ENCODE measurements at places on chromosomes 2 and 18.
A peak's percentile ranks its signal among the peaks of the same experiment; 100 is the strongest.

GRCh38 chr2:77579076-77579769, 57.0 kb upstream of the LRRTM4 start:
- no peaks in the 10 kb centered on the region for H3K27me3 ChIP-seq
- H3K4me3 ChIP-seq = no peak overlapping the region
- DNase-seq = no peak
- peaks cover 9% of the 10 kb centered on the region for H3K4me1 ChIP-seq

- no peaks in the 10 kb centered on the region for H3K36me3 ChIP-seq
- H3K4me1 ChIP-seq = peaks cover 58% of the 10 kb centered on the region
- no peak for DNase-seq
Measured at GRCh38 chr2:179336782-179337534, 72.3 kb upstream of the SESTD1 start.

DNA sequence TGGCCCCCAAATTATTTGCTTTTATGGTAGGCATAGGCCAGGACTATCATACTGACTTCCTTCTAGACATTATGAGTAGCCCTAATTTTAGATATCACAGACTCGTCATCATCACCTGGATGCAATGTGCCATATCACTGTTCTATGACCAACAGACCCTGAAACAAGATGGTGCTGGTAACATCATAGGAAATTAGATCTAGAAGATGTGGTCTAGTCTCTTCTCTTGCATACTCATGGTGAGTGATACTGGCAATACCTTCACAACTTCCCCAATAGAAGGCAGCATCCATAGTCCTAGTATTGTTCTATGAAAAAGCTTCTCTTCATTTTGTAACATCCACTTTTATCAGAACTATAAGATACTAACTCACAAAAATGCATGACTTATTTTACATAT, 116.3 kb upstream of the ITGA4 start:
- H3K4me1 ChIP-seq = no peaks in the 10 kb centered on the region
- no peaks in the 10 kb centered on the region for H3K36me3 ChIP-seq
- no peak for DNase-seq
- peaks cover 4% of the 10 kb centered on the region for H3K27me3 ChIP-seq
- no peak overlapping the region for H3K27ac ChIP-seq

DNA sequence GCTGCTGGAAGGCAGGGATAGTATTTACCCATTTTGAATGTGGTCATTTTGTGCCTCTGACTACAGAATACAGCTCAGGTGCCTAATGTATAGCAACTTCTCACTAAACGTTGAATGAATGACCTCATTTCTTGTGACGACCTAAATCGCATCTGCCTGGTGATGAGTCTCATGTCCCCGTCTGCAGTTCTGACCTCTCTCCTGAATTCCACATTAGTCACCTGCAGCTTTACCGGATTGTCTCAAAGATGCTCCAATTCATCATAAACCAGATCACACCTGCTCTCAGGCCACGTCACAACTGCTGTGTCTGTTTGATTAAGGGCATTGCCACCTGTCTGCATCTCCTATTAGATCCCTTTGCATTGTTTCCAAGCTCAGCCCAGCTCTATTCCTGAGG, 133.6 kb upstream of the MYT1L start:
- H3K4me1 ChIP-seq = no peaks in the 10 kb centered on the region
- no peaks in the 10 kb centered on the region for H3K36me3 ChIP-seq
- peaks cover 12% of the 10 kb centered on the region for H3K27me3 ChIP-seq
- no peak overlapping the region for H3K4me3 ChIP-seq
- no peak overlapping the region for H3K27ac ChIP-seq

DNA sequence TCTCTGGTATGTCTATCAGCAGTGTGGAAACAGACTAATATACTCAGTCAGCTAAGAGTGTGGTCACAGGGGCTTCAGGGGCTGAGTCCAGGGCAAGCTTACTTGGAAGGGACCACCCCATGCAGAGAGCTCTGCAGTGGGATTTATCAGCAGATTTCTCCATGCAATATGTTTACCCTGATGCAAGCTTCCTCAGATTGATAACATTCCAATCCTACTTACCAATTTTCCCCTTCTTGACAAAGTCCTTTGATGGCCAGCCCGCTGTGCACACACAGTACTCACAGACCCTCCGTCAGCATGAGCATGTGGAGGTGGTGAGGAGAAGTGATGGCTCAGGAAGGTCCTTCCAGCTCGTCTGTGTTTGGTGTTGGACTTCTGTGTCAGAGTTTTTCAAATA, 51.8 kb downstream of the SH3RF3 start:
- DNase-seq = no peak
- peaks cover 27% of the 10 kb centered on the region for H3K4me1 ChIP-seq
- H3K27ac ChIP-seq = no peak overlapping the region
- H3K27me3 ChIP-seq = peaks cover 13% of the 10 kb centered on the region

- H3K4me3 ChIP-seq = no peak overlapping the region
- H3K27me3 ChIP-seq = no peaks in the 10 kb centered on the region
- peaks cover 5% of the 10 kb centered on the region for H3K36me3 ChIP-seq
- peaks cover 8% of the 10 kb centered on the region for H3K4me1 ChIP-seq
- no peak overlapping the region for H3K27ac ChIP-seq
Measured at GRCh38 chr18:48010264-48010663, 79.8 kb upstream of the SMAD2 start.

- DNase-seq = no peak
- H3K36me3 ChIP-seq = no peaks in the 10 kb centered on the region
- peaks cover 8% of the 10 kb centered on the region for H3K4me1 ChIP-seq
- peak overlapping the region; percentile 23 for H3K27ac ChIP-seq
- H3K27me3 ChIP-seq = no peaks in the 10 kb centered on the region
Measured at GRCh38 chr2:190379249-190379964, 28.7 kb upstream of the MFSD6 start.

GRCh38 chr2:224146356-224147160, 107.5 kb upstream of the SERPINE2 start:
- no peaks in the 10 kb centered on the region for H3K36me3 ChIP-seq
- H3K27ac ChIP-seq = no peak overlapping the region
- DNase-seq = no peak
- H3K4me1 ChIP-seq = peaks cover 8% of the 10 kb centered on the region
- H3K4me3 ChIP-seq = no peak overlapping the region

DNA sequence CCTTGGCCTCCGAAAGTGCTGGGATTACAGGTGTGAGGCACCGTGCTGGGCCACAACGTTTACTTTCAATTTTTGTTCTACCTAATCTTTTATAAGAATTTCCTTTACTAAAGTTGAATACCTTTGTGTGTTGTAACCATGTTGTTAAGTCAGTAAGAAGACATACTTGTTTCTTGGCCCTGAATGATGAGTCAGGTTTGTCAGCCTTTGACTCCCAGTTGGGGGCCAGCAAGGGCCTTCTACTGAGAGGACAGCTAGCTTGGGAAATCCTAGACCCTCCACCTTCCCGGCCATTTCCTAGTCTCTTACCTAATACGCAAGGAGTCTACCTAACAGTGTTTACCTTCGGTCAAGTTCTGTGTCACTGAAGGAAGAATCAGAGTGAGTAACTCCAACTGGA, 22.7 kb downstream of the MTHFD2 start:
- peaks cover 2% of the 10 kb centered on the region for H3K4me1 ChIP-seq
- H3K27ac ChIP-seq = no peak overlapping the region
- H3K4me3 ChIP-seq = no peak overlapping the region
- peaks cover 6% of the 10 kb centered on the region for H3K36me3 ChIP-seq

GRCh38 chr2:181972431-181973170, 13.1 kb upstream of the PPP1R1C start:
- H3K27ac ChIP-seq = no peak overlapping the region
- H3K4me3 ChIP-seq = no peak overlapping the region
- peaks cover 7% of the 10 kb centered on the region for H3K4me1 ChIP-seq
- no peaks in the 10 kb centered on the region for H3K27me3 ChIP-seq
- DNase-seq = no peak
- H3K36me3 ChIP-seq = no peaks in the 10 kb centered on the region

DNA sequence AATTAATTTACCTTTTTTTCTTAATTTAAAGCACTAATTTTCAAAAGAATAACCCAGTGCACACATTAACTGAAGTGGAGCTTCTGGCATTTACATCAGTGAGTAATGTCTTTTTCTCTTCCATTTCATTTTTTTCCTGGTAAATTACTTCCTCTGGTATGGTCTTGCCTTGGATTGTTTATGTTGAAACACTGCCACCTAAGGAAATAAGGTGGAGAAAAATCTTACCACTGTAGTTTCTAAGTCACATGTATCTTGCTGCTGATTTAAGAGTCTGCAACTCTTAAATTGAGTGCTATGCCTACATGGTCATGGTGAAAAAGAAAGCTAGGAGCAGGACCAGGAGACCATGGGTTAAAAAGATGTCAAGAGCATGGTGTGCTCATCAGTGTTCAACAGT, 51.0 kb downstream of the TTC27 start:
- peaks cover 13% of the 10 kb centered on the region for H3K36me3 ChIP-seq
- DNase-seq = no peak
- H3K4me1 ChIP-seq = no peaks in the 10 kb centered on the region
- H3K4me3 ChIP-seq = no peak overlapping the region
- no peaks in the 10 kb centered on the region for H3K27me3 ChIP-seq

DNA sequence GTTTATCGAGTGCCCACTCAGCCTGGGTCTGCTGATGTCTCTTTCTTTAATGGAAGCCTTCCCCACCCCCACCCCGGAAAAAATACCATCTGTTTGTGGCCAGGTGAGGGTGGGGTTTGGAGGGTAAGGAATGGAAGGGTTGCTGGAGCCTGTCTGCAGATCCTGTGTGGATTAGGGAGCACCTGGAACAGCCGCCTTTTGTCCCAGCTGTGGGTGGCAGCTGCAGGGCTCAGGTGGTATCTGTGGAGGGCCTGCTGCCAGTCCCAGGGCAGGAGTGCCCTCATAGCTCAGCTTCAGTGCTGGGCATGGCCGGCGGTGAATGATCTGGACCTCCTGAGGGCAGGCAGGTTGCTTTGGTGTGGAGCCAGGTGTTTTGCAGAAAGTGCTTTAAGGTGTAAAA, 45.3 kb downstream of the IMPA2 start:
- H3K27me3 ChIP-seq = no peaks in the 10 kb centered on the region
- H3K27ac ChIP-seq = no peak overlapping the region
- no peak for DNase-seq
- no peak overlapping the region for H3K4me3 ChIP-seq

DNA sequence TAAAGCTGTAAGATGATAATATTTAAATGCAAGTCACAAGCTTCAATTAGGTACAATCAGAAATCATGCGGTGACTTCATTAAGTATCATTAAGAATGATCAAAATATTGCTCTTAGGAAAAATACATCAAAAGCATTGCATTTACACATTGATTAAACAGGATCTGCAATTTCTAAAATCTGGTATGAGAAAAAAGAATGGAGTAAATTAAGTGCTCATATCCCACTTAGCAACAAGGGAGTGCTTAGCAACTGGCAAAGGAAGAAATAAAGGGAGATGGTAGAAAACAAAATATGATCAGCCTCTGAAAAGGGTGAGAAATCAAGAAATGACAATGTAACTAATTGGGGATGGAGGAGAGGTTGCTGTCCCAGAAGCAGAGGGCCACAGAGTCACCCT, 1918.2 kb upstream of the PIK3C3 start:
- no peak for DNase-seq
- H3K27me3 ChIP-seq = no peaks in the 10 kb centered on the region
- H3K36me3 ChIP-seq = no peaks in the 10 kb centered on the region
- peaks cover 6% of the 10 kb centered on the region for H3K4me1 ChIP-seq
- H3K4me3 ChIP-seq = no peak overlapping the region

DNA sequence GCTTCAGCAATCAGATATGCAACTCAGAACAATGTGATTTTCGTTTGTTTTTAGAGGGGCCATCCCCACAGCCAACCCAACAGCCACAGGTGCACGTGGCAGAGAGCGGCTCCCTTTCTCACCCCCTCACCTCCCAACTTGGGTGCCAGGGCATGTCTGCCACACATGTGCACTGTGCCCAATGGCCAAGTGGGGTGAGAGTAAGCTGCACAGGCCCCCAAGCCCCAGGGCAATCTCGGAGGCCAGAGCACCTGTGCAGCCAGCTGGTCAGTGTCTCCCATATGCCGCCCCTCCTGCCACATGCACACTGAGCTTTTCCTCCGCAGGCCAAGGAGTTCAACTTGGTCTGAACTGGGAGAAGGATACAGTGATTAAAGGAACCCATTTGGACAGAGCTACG, 1130.2 kb downstream of the DSC3 start:
- no peak overlapping the region for H3K27ac ChIP-seq
- DNase-seq = no peak
- no peaks in the 10 kb centered on the region for H3K4me1 ChIP-seq
- no peak overlapping the region for H3K4me3 ChIP-seq
- no peaks in the 10 kb centered on the region for H3K36me3 ChIP-seq

GRCh38 chr18:78169174-78169864, 810.3 kb upstream of the SALL3 start:
- no peak overlapping the region for H3K4me3 ChIP-seq
- no peak overlapping the region for H3K27ac ChIP-seq
- peaks cover 3% of the 10 kb centered on the region for H3K27me3 ChIP-seq
- no peak for DNase-seq

GRCh38 chr18:21769206-21769605, 28.6 kb downstream of the MIB1 start:
- no peaks in the 10 kb centered on the region for H3K4me1 ChIP-seq
- DNase-seq = no peak
- no peak overlapping the region for H3K4me3 ChIP-seq
- H3K27ac ChIP-seq = no peak overlapping the region

DNA sequence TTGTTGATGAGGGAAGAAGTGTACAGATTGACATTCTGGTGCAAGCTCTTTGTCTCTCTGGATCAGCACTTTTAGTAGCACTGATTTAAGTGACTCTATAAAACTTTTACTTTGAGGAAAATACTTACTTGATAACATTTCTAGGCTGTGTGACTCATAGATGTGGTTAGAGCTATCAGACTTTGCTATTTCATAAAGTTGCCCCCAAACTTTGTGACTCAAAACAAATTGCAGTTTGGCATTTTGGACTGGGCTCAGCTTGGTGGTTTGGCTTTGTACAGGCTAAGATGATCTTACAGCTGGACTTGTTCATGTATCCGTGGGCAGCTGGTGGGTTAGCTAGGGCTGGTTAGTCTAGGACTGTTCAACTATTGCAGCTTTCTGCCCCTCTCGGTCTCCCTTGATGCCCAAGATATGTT, 42.1 kb upstream of the GLS start:
- peak overlapping the region; percentile 93 for H3K27ac ChIP-seq
- H3K36me3 ChIP-seq = no peaks in the 10 kb centered on the region
- peaks cover 41% of the 10 kb centered on the region for H3K4me1 ChIP-seq
- no peak overlapping the region for H3K4me3 ChIP-seq
- no peak for DNase-seq

DNA sequence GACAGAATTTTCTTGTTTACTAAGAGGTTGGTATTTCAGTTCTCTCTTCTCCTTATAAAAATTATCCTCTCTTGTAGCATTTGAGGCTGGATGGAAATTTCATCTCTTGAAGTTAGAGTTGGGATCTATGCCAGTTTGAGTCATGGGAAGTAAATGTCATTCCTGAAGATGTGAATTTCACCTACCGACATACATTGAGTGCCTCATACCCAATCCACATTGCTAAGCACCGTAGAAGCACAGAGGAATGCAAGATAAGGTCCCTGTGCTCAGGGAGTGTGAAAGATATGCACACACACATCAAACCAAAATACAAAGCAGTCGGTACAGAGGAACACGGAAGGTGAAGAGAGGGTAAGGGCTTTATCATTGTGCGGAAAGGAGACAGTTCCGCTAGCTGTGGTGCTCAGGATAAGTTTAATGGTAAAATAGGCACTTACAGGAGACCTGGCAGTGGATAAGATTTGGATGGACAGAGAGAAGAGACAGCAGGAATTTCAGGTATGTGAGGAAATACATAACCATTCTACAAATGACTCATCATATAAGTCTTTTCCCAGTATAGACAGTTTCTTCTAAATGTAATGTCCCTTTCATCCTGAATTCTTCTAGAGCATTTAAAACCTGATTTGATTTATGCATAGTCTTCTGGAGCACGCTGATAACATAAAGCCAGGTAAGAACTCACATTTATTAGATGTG, 205.3 kb upstream of the ST6GAL2 start:
- H3K4me3 ChIP-seq = no peak overlapping the region
- H3K4me1 ChIP-seq = peaks cover 6% of the 10 kb centered on the region
- no peaks in the 10 kb centered on the region for H3K36me3 ChIP-seq
- no peak for DNase-seq
